CMK (cell line): ENCODE measurements at places on chromosomes 5 and 9.

- DNase-seq, result no peak
Observed at GRCh38 chr9:5749306-5749705, 83.6 kb downstream of the ERMP1 start.

GRCh38 chr5:132206782-132207181, 20.9 kb downstream of the P4HA2 start:
- DNase-seq, result no peak

DNA sequence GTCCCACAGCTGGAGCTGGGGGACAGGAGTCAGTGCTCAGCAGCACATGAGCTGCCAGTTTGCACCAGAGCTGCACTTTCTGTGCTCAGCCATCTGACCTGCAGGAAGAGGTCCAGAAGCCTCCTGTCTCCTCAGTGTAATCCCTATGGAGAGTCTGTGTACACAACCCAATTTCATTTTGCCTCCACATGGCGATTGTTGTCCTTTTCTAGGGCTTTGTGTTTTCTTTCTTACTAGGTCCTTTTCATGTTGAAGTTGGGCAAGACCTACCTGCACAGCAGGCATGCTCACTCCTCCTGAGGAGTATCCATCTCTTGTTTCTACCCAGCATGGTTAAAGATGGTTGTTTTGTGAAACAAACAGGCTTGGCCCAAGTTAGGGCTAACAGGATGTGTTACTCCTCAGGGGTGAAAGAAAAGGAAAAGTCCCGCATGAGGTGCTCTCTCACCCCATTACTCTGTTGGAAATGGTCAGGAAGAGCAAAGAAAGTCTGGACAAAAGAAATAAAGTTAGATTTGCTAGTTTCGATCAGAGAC, 273.0 kb downstream of the TMEM167A start:
- DNase-seq, result no peak

DNA sequence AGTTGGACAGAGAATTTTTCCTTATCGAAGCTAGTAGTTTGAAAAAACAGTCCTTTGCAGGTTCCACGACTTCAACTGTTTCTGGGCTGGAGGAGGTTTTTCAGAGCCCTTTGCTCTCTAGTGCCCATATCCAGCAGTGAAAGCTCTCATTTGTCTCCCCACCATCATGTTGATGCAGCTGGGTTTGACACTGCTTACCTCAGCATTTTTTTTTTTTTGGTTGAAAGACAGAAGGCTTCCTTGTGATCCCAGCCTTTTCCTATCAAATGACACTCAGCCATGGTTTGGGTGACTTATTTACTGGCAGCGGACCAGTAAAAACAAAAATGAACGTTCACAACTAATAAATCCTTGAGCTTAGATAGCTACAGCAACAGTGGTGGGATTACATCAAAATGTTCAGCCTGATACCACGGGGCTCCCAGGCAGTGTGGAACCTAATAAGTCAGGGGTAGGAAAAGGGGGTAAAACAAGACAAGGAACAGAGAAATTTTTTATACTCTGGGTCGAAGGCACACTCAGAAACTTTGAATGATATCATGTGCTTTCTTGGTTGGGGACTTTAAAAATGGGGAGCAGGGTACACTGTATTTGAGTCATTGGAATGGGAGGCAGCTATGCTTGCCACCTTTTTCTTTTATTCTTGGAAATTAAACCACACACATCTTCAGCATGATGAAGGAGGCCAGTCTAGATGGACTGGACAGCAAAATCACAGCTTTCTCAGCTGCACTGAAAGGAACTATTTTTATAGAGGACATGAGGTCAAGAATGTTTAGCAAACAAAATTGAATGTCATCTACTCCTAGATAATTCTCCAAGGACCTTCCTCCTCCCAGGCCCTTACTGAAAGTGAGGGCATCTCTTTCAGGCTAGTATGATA, 308.9 kb upstream of the MPDZ start:
- DNase-seq, result no peak

DNA sequence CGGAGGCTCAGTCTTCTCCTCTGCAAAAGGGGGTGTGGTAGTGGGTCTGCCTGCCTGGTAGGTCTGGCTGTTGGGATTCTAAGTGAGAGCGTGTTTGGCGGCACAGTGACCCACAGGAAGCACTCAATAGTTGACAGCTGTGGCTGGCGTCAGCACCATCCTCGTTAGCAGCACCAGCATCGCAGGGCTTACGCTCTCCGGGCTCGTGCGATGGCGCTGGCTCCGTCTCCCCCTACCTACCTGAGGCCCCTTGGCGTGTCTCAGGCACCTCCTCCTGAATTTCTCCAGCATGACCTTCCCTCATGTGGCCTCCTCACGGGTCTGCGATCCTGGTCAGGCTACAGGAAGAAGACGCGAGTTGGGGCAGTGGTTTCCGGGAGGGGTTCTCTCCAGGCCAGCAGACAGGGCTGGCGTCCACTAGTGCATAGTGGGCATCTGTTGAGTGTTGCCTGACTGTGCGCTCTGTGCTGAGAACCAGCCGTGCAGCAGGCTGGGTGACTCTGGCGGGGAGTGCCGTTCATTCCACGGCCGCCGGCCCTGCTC, 66.9 kb downstream of the HMCN2 start:
- DNase-seq, result no peak

DNA sequence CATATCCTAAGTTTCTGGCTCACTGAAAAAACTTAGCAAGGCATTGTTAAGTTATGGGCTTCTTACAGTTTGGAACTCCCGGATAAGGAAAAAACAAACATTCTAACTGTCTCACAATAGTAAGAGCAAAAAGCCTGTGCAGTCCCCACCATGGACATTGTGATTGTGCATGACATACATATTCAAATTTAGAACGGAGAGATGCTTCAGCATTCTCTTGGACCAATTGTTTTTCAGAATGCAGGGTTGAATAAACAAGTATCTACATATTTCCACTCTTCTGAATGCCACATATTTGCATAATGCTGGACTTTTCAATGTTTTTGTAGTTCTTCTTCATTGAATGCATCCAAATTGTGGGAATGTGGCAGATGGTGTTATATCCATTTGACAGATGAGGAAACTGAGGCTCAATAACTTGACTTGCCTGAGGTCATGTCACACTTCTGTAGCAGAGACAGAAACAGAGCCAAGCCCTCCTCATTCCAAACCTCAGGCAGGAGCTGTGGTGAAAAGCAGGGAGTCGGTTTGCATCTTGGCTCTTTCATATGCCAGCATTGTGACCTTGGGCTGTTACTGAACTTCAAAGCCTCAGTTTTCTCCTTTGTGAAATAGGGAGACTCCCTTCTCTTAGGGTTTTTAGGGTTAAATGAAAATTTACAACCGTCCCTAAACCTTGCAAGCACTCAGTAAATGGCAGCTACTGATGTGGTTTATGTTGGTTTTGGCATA, 95.1 kb downstream of the IQGAP2 start:
- DNase-seq, result no peak

- peak; percentile 17 for DNase-seq
Observed at GRCh38 chr9:120394058-120394669, 185.8 kb downstream of the CDK5RAP2 start.

DNA sequence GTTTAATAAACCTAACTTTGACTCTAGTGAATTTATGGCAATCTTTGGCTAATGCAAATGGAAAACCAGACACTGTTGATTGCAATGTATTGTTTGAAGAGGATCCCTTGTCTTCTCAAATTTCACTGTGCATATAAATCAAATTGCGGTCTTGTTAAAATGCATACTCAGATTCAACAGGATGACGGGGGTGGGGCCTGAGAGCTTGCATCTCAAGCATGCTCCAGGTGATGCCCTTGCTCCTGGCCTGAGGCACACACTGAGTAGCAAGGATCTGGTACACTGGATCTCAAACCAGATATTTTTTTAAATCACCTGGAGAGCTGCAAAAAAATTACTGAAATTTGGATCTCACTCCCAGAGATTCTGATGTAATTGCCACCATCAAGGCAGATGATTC, 463.7 kb downstream of the DNAH5 start:
- DNase-seq, result no peak

- no peak for DNase-seq
Observed at GRCh38 chr9:22331533-22331932, 115.1 kb upstream of the DMRTA1 start.

DNA sequence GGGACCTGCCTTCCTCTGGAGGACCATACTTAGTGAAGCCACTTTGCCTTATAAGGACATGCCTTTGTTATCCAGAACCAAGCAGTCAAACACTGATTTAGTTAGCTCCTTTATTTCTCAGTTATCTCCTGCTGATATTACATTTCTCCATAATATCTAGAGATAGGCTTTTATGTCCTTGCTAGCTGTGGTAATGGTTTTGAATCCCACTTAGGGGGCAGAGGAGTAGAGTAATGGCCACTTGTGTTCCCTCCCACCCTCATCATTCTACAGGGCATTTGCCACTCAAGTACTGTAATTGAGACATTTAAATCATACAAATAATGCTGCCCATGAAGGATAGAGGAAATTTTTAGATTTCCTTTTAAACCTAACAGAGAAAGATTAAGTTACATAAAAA, 80.9 kb downstream of the DOCK8 start:
- no peak for DNase-seq

- DNase-seq, result no peak
Observed at GRCh38 chr5:66113160-66113559, 30.9 kb upstream of the SREK1 start.

- DNase-seq, result no peak
Observed at GRCh38 chr9:71878327-71879274, 32.4 kb downstream of the ABHD17B start.

- no peak for DNase-seq
Observed at GRCh38 chr5:5688194-5688924, 265.9 kb downstream of the ICE1 start.

DNA sequence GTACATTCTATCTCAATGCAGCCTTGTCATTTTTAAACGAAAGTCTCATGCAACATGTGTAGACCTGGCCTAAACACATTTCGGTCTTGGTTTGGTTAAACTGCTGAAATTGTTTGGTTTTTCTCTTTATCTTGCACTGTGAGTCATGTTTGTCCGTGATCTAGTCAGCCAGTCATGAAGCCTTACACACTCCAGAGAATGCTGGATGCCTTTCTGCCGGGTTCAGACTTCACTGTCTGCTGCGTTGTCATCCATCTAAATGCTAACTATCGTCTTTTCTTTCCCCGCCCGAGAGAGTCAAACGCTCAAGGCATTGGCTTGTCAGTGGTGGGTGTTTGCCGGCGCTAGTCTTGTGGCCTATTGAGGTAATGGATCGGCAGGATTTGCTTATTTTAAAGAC, 1194.6 kb upstream of the WWC1 start:
- DNase-seq, result no peak

DNA sequence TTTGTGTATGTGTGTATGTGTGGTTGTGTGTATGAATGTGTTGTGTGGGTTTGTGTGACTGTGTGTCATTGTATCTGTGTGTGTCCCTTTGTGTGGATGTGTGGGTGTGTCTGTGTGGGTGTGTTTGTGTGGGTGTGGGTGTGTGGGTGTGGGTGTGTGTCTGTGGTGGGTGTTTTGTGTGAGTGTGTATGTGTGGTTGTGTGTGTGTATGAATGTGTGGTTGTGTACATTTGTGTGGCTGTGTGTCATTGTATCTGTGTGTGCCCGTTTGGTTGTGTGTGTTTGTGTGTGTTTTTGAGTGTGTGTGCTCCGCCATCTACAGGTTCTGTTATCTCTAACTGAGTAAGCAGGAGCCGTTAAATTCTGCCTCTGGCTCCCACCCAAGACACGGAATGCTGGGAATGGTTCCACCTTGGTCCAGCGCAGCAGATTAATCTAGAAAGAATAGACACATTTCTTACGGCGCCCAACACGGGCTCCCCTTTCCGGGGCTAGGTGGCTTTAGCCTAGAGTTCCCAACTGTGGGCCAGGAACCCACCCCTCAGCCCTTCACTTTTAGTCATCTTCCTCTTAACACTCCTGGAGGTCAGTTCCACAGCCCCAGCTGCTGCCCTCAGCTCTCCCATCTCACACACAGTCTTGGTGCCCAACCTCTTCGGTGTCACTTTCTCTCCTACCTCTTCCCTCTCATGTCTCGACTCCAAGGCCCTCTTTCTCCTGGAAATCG, 197.1 kb downstream of the TTLL11 start:
- no peak for DNase-seq

DNA sequence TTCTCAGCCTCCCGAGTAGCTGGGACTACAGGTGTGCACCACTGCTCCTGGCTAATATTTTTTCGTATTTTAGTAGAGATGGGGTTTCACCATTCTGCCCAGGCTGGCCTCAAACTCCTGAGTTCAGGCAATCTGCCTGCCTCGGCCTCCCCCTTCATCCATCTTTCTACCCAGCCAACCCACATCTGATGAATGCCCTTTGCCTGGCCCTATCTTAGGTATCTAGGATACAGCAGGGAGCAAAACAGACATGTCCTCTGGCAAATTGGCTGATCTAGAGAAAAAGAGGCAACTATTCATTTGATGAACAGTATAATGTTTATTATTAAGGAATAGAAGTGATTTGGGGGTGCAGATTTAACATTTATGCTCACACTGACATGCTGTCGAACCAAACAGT, 123.0 kb downstream of the TRIO start:
- no peak for DNase-seq

DNA sequence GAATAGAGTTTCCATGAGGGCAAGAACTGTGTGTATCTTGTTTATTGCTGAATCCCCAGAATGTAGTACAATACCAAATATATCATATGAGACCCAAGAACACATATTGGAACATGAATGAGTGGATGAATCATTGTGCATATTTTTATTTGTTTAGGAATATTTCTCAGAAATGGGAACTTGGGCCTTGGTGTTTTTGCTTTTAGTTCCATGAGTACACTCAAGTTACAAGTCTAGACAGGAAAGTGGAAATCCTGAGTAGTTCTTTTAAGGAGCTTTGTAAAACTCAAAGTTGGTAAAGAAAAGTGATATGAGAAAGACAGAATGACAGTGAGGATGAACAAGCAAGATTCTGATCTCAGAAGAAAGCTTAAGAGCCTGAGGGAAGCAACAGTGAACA, 647.0 kb downstream of the EFNA5 start:
- no peak for DNase-seq
